ENCODE measurements at places on chromosomes 6 and 20. TPM values are rescaled to one million over a fixed set of nuclear protein-coding genes. Genes with fewer than 3 reads are reported as not detected.

Gene HTR1E
- not detected for total RNA-seq

Gene VIP
- total RNA-seq, result not detected

Gene B3GALT4
- total RNA-seq, result 0.58 TPM

- H3K27me3 ChIP-seq, result no peaks in the 10 kb centered on the region
- no peak for DNase-seq
- H3K4me1 ChIP-seq, result peaks cover 20% of the 10 kb centered on the region
- H3K4me3 ChIP-seq, result no peak overlapping the region
- H3K27ac ChIP-seq, result no peak overlapping the region
Measured at GRCh38 chr20:57677584-57677982, 32.2 kb downstream of the PMEPA1 start.

DNA sequence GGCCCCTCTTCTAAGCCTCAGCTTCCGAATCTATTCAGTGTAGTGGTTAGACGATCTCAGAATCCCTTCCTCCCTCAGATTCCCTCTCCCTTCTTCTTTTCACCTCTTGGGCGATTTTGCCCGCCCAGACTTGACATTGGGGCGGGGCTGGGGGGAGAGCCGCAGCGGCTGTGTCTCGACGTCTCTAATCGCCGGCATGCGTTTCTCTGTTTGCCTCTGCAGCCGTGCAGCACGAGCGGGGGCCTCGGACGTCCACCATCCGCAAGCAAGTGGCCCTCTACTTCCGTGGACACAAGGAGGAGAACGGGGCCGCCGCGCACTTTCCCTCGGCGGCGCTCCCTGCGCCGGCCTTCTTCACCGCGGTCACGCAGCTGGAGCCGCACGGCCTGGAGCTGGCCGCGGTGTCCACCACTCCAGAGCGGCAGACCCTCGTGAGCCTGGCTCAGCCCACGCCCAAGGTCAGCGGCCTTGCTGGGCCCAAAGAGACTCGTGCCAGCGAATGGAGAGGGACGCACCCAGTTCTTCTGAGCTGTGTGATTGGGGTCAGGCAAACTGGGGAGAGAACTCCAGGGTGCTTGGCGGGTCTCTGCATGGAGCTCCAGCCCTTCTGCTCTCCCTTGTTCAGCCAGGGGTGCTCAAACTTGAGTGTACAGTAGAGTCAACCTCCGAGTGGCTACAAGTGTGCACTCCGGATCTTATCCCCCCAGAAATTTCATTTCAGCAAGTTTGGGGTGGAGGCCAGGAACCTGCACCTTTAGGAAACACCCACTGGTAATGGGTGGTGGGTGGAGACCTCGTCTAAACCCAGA is 10.7 kb downstream of the NR2E1 start:
- H3K4me3 ChIP-seq, result no peak overlapping the region
- no peak overlapping the region for H3K27ac ChIP-seq
- H3K27me3 ChIP-seq, result no peaks in the 10 kb centered on the region

GRCh38 chr20:36481380-36482043 is 59.8 kb upstream of the MYL9 start:
- DNase-seq, result no peak
- peaks cover 33% of the 10 kb centered on the region for H3K4me1 ChIP-seq

DNA sequence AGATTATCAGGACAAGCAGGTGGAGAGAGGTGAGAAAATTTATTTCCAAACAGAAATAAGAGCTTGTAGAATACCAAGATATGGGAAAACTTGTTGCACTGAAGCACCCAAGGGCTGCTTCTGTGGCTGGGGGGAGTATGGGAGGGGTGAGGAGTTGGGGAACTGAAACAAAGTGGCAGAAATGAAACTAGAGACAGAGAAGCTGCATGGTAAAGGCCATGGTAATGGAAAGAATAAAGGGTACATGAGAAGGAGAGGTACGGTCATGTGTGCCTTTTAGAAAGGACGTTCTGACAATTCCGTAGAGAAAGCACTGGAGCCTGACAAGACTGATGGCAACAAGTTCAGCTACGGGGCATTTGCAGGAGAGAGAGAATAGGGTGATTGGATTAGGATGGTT is 51.6 kb upstream of the RIN2 start:
- H3K36me3 ChIP-seq, result no peaks in the 10 kb centered on the region
- no peak overlapping the region for H3K4me3 ChIP-seq
- H3K27ac ChIP-seq, result no peak overlapping the region
- no peaks in the 10 kb centered on the region for H3K4me1 ChIP-seq
- no peak for DNase-seq

DNA sequence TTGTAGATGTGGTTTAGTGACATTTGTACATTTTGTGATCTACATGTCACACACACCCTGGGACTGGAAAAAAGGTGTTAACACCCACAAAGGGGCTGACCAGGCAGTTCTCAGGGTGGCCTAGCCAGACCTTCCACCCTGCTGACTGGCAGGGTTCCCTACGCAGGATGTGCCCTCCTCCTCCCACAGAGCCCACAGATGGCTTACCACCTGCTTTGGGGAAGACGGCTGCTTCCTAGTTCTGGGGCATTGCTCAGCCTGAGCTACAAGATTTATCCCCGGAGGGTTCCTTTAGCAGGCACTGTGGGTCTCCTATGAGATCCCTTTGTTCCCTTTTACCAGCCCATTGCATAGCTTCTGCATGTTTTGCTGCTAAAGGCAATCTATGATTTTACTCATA is 35.1 kb downstream of the SNAP25 start:
- H3K27me3 ChIP-seq, result peaks cover 25% of the 10 kb centered on the region
- H3K4me1 ChIP-seq, result no peaks in the 10 kb centered on the region
- no peak overlapping the region for H3K27ac ChIP-seq
- H3K36me3 ChIP-seq, result no peaks in the 10 kb centered on the region
- no peak overlapping the region for H3K4me3 ChIP-seq

- no peaks in the 10 kb centered on the region for H3K4me1 ChIP-seq
- no peaks in the 10 kb centered on the region for H3K27me3 ChIP-seq
- no peak for DNase-seq
- peaks cover 30% of the 10 kb centered on the region for H3K36me3 ChIP-seq
Measured at GRCh38 chr6:42599558-42599957, 35.7 kb downstream of the UBR2 start.

GRCh38 chr20:8331740-8332412 is 199.8 kb downstream of the PLCB1 start:
- no peaks in the 10 kb centered on the region for H3K27me3 ChIP-seq
- H3K4me3 ChIP-seq, result no peak overlapping the region
- no peaks in the 10 kb centered on the region for H3K36me3 ChIP-seq
- no peak overlapping the region for H3K27ac ChIP-seq

GRCh38 chr6:117074672-117075071 is 190.7 kb upstream of the VGLL2 start:
- no peaks in the 10 kb centered on the region for H3K4me1 ChIP-seq
- no peak overlapping the region for H3K27ac ChIP-seq
- no peak overlapping the region for H3K4me3 ChIP-seq
- peaks cover 72% of the 10 kb centered on the region for H3K27me3 ChIP-seq
- no peaks in the 10 kb centered on the region for H3K36me3 ChIP-seq
- no peak for DNase-seq

DNA sequence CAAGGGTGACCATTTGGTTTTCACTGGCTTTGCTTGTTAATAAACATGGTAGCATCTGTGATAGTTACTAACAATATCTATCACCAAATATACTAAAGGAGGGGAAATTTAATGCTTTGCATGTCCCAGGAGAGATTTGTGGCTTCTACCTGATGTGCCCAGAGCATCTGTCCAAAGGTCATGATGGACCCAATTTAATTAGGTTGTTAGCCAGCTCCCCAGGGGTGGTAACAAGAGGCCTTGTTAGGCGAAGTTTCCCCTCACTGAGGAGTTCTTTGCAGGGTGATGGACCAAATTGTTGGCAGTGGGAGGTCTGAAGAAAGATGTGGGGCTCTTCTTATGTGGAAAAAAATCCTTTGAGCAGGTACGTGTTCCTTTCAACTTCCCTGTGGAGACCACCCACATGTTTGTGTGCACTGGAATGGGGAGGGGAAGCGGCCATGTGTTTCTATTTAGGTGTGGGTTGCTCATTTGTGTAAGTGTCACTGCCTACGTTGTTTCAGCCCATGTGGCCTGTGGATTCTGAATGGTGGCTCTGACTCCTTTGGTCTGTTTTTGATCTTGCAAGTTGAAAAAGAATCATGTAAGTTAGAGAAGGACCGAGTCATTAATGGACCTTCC is 137.6 kb downstream of the CLIC5 start:
- no peaks in the 10 kb centered on the region for H3K4me1 ChIP-seq
- peaks cover 11% of the 10 kb centered on the region for H3K27me3 ChIP-seq
- no peak for DNase-seq
